ENCODE measurements at places on chromosomes 7 and 10.

DNA sequence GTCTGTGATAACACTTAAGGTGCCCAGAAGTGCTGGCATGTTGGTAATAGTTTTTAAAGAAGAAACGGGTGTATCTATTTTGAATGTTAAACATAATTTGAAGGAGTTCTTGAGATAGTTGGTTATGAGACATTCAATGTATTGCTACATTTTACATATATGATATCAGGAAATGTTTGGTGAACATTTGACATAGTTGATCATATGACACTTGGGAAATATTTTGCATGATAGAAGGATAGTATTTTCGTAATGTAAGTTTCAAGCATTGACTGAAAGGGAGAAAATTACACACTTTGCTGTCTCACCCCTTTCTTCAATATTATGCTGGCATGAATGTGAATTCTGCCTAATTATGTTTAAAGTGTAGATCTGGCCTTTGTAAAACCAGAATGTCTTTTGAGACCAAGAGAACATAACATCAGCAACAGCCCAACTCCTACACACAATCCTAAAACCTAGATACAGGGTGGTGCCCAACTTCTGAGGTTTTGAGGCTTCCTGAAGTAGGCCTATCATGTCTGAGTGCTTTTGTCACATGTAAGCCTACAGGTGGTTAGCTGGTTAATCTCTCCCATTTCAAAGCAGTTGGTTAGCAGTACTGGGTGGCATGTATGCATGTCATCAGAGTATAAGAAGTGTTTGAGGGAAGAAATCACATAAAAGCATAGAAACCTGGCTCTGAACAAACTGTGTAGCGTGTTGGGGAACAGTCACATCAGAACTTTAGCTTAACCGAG lies 2.1 kb downstream of the ADD3 start:
- DNase-seq: peak; percentile 11

- DNase-seq: no peak
Measured at GRCh38 chr10:50796693-50797092, 57.0 kb downstream of the ASAH2B start.

- DNase-seq: no peak
Measured at GRCh38 chr10:26085549-26085948, 131.0 kb upstream of the GAD2 start.

- no peak for DNase-seq
Measured at GRCh38 chr10:97574374-97575126, 2.0 kb downstream of the ANKRD2 start.

- no peak for DNase-seq
Measured at GRCh38 chr7:135745703-135746312, 2.8 kb downstream of the FAM180A start.

DNA sequence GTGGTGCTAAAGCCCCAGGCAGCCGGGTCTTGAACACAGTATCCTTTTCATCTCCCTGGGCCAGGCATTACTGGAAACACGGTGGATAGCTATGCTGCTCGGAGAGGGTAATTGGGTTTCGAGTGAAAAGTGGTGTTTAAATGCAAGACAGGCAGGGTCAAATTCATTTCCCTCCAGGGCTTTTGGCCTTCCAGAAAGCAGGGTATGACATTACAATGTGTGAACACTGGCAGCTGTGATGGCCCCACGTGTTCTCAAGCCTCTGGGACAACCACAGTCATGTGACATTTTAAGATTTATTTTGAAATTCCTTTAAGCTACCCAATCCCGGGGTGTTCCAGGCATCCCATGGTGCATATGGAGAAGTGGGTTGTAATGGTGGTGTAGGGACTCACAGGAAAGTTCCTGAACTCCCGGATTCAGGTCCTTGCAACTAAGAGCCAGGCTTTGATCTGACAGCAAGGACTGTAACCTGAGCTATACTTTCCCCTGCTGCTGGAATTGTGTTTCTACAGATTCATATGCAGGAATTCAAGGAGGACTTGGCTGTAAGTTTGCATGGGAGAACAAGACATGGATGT lies 46.8 kb downstream of the INSYN2A start:
- DNase-seq: no peak

DNA sequence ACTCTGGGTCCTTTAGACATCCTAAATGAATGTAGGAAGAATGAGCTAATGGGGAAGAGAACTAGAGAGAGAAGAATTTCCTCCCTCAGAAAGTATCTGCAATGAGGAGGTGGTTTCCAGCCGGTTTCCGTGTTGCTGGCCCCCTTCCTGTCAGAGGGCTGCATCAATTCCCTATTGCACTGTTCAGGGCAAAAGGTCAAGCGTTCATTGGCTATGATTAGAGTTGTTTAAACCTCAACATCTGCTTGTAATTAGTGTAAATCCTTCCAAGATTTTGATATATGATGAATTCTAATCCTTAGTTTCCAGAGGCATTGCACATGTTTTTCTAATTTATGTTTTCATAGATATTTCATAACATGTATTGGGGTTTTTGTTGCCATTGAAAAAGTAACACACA lies 107.3 kb upstream of the SGCE start:
- no peak for DNase-seq

- no peak for DNase-seq
Measured at GRCh38 chr7:1269336-1269890, 36.7 kb downstream of the UNCX start.

DNA sequence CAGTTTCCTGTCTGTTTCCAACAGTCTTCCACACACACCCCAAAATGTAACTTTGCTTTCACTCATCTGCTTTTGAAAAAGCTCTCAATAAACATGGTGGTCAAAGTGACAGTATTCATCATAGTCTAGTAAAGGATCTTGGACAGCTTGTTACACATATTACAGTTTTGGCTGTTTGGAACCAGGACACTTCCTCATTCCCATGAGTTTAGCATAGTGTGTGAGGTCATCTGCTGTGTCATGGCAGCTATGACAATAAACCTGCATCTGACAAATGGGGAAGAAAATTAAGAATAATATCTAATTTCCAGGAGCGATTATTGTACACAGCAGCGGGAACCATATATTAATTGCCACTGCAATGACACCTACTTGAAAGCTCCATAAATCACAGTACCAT lies 184.3 kb upstream of the SLC26A5 start:
- DNase-seq: no peak

GRCh38 chr10:113515161-113515560 lies 37.7 kb upstream of the HABP2 start:
- DNase-seq: no peak

GRCh38 chr10:60073781-60074656 lies 167.7 kb upstream of the CCDC6 start:
- DNase-seq: no peak

DNA sequence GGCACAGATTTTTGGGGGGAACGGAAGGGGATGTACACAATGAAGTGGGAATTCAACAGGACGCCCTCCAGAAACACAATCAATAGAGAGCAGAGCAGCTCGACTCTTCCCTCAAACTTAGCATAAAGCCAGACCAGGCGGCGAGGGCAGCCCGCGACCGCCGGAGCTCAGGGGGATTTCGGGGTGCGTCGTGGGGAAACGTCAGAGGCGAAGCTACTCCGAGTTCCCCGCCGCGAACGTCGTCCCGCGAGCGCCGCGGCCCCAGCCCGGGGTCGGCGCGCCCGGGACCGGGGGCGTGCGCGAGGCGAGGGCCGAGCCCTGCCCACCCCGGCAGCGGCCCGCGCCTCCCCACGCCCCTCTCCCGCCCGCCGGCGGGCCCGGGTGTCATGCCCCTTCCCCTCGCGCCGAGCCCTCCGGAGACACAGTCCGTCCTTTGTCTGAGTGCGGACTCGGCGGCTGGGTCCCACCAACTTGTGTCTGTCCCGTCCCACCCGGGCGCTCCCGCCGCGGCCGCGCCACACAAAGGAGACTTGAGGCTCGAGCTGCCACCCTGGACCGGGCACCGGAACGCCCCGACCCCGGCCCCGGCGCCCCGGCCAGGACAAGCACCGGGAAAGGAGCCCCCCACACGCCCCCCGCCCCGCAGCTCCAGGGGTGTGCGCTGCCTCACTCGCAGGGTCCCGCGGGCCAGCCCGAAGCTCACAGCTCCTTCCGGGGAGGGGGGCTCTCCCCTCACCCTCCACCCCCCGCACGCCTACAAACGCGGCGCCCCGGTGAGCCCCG lies 634 bp downstream of the EZH2 start:
- peak; percentile 71 for DNase-seq

DNA sequence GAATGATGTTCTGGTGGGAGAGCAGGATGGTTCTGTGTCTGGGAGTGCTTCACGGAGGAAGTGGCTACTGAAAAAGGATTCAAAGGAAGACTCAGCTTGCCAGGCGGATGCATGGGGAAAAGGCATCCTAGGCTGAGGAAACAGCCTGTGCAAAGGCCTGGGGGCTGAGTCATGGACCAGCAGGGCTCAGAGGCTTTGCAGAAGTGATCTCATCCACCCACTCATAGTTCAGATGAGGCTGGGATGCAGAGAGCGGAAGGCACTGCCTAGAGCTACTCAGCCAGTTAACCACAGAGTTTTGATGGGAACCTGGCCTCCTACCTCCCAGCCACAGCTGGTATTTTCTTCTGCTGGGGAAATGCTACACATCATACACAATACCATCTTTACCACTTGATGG lies 15.8 kb upstream of the ADAMTS14 start:
- no peak for DNase-seq

- DNase-seq: no peak
Measured at GRCh38 chr7:20980232-20980631, 193.5 kb upstream of the SP8 start.

DNA sequence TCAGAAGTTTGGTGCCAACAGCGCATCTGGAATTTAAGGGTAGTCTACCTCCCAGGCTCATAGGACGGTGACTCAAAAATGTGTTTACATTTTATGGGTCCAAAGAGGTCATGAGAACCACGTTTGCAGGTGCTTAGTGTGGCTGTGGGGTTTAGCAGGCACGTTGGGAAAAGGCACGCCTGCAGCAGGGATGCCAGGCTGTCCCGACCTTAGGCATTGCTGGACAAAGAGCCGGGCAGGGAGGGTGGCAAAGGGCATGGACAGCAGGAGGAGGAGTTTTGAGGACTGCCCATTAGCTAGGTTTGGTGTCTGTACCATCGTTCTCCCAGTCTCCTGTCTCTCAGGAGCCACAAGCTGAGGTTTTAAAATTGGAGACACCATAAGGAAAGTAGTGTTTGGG lies 104.4 kb downstream of the TRRAP start:
- DNase-seq: no peak

GRCh38 chr7:115864082-115864481 lies 166.5 kb downstream of the TFEC start:
- no peak for DNase-seq
